Astrocyte of the spinal cord (primary cell): ENCODE measurements at places on chromosomes 7 and 10.

GRCh38 chr7:31776616-31777015, 89.6 kb downstream of the PPP1R17 start:
- DNase-seq: peak; percentile 68

- no peak for DNase-seq
Observed at GRCh38 chr10:113094114-113094486, 144.1 kb downstream of the TCF7L2 start.

- DNase-seq: no peak
Observed at GRCh38 chr7:80263821-80264220, 129.2 kb downstream of the GNAI1 start.

- DNase-seq: no peak
Observed at GRCh38 chr10:71725998-71726579, 6.5 kb upstream of the C10orf105 start.

GRCh38 chr7:121563177-121563576, 167.1 kb upstream of the FAM3C start:
- DNase-seq: no peak

GRCh38 chr7:41955893-41956675, 253.2 kb upstream of the INHBA start:
- DNase-seq: peak; percentile 100

DNA sequence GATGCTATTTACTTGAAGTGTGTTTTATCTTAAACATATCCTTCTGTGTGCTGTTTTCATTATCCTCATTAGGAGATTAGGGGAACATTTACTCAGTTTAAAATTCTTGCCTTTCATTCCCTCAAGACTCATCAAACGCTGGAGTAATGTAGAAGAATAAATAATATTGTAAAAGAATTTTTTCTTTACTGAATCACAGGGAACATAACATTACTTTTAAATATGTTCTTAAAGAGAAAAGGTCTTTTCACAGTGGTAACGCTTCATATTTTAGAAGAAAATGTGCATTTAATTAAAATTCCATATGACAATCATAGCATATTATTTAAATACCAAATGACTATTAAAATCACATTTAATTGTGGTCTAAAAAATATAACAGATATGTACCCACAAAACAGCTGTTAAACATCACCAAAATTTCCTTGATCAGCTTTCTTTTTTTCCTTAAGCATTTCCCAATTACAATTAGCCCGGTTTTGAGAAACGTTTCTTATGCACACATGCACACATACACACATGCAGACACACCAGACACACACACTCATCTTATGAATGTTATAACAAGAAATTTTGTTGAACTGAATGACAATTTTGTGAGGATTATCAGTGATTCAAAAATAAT, 102.0 kb upstream of the GLI3 start:
- DNase-seq: no peak

- DNase-seq: no peak
Observed at GRCh38 chr7:76267107-76267893, 35.2 kb upstream of the HSPB1 start.

- peak; percentile 74 for DNase-seq
Observed at GRCh38 chr7:88111140-88111743, 108.6 kb downstream of the SRI start.

GRCh38 chr10:23535381-23535780, 96.5 kb downstream of the OTUD1 start:
- no peak for DNase-seq
